Neural crest cell (in vitro differentiated cells): ENCODE measurements at places on chromosomes 13 and 19. TPM values are rescaled to one million over a fixed set of nuclear protein-coding genes. Genes with fewer than 3 reads are reported as not detected.
A peak's percentile ranks its signal among the peaks of the same experiment; 100 is the strongest.

- H3K36me3 ChIP-seq, result peaks cover 4% of the 10 kb centered on the region
- no peak for DNase-seq
- peak overlapping the region; percentile 98 for H3K27ac ChIP-seq
- H3K4me1 ChIP-seq, result peaks cover 30% of the 10 kb centered on the region
Measured at GRCh38 chr19:6393983-6394412, 1.0 kb upstream of the GTF2F1 start.

The INSR gene
- total RNA-seq, result 14.1 and 16.0 TPM in 2 replicates

The BRCA2 gene
- total RNA-seq, result 26.4 and 28.5 TPM in 2 replicates

The KIR3DL2 gene
- not detected in 2 replicates for total RNA-seq

DNA sequence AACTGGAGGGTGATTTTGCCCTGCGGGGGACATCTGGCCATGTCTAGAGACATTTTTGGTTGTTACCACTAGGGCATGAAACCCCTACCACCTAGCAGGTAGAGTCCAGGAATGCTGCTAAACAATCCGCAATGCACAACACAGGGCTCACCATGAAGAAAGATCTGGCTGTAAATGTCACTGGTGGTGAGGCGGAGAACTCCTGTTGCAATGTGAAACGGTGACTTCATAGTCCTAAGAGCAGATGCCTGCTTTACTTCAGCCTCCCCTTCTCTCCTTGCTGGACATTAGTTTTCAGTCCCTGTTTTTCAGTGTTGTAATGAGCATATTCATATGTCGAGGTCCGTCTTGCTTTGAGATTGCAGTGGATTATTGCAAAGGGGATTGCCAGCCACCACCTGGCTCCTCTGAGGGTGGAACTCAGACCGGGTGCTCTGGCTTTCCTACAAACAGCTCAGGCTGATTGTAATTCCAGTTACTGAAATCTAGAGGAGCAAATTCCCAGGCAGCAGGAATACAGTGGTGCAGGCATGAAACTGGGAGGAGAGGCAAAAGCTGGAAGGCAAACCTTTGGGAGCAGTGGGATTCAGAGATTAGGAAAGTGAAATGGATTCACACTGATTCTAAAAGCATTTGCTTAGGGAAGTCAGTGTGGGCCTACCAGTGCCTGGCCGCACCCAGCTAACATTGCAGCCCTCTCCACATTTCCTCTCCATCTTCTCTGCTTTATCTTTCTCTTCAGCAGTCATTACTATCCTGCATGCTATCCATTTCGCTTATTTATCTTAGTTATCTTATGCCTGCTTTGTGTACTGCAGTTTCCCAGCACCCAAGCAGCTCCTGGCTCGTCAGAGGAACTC lies 76.1 kb upstream of the PCDH8 start:
- H3K4me1 ChIP-seq, result peaks cover 11% of the 10 kb centered on the region
- H3K36me3 ChIP-seq, result no peaks in the 10 kb centered on the region
- H3K27ac ChIP-seq, result peak overlapping the region; percentile 7
- H3K4me3 ChIP-seq, result no peak overlapping the region
- H3K27me3 ChIP-seq, result peaks cover 52% of the 10 kb centered on the region

GRCh38 chr13:94534166-94534565 lies 54.7 kb upstream of the DCT start:
- no peak for DNase-seq
- no peak overlapping the region for H3K27ac ChIP-seq
